ENCODE measurements at places on chromosomes 7 and 10.
A peak's percentile ranks its signal among the peaks of the same experiment; 100 is the strongest.

DNA sequence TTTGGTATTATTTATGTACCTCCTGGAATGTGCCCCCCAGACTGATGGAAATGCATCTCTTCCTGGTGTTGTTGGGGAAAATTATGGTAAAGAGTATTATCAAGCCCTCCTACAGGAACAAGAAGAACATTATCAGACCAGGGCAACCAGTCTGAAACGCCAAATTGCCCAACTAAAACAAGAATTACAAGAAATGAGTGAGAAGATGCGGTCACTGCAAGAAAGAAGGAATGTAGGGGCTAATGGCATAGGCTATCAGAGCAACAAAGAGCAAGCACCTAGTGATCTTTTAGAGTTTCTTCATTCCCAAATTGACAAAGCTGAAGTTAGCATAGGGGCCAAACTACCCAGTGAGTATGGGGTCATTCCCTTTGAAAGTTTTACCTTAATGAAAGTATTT, 17.0 kb downstream of the CSGALNACT2 start:
- no peaks in the 10 kb centered on the region for H3K36me3 ChIP-seq
- H3K27me3 ChIP-seq = peaks cover 4% of the 10 kb centered on the region
- no peak for DNase-seq
- no peak overlapping the region for H3K27ac ChIP-seq
- peaks cover 11% of the 10 kb centered on the region for H3K4me1 ChIP-seq

- H3K4me1 ChIP-seq = peaks cover 68% of the 10 kb centered on the region
- H3K4me3 ChIP-seq = peak within 1 kb of the TSS; percentile 83
- peaks cover 16% of the 10 kb centered on the region for H3K27me3 ChIP-seq
- DNase-seq = peak; percentile 80
Observed at GRCh38 chr7:100483722-100484672, at the start of gene NYAP1. Gene NYAP1 (plus strand): TSS chr7:100483927. CDS start chr7:100485312, 1,385 bp downstream.

GRCh38 chr10:100575585-100576281, 40.0 kb downstream of the HIF1AN start:
- peaks cover 58% of the 10 kb centered on the region for H3K4me1 ChIP-seq
- peaks cover 14% of the 10 kb centered on the region for H3K27me3 ChIP-seq
- peak overlapping the region; percentile 37 for H3K27ac ChIP-seq
- H3K4me3 ChIP-seq = no peak overlapping the region

DNA sequence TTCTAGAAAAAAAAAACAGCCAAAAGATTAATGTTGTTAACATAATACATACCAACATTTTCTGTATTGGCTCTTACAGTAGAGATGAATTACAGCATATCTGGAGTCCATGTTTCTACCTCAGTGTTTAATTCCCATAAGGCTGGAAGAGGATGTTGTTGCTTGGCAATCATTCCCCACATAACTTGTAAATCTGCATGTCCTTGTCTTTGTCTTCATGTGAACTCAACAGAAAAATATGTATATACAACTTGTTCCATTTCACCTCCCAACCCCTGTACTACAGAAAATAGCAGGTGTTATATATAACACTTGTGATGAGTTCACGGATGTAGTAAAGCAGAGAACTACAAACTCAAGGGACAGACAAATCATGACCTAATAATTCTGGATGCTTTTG, 160.9 kb upstream of the SEMA3C start:
- H3K4me3 ChIP-seq = no peak overlapping the region
- peaks cover 9% of the 10 kb centered on the region for H3K36me3 ChIP-seq
- H3K27ac ChIP-seq = no peak overlapping the region
- DNase-seq = no peak
- no peaks in the 10 kb centered on the region for H3K4me1 ChIP-seq
- H3K27me3 ChIP-seq = no peaks in the 10 kb centered on the region

All from nephron progenitor cell (in vitro differentiated cells).